ENCODE measurements at places on chromosomes 16 and 17.

GRCh38 chr16:17374668-17375255 lies 96.0 kb downstream of the XYLT1 start:
- DNase-seq, result no peak

- DNase-seq, result no peak
Observed at GRCh38 chr17:81445642-81446503, 50.6 kb downstream of the BAHCC1 start.

DNA sequence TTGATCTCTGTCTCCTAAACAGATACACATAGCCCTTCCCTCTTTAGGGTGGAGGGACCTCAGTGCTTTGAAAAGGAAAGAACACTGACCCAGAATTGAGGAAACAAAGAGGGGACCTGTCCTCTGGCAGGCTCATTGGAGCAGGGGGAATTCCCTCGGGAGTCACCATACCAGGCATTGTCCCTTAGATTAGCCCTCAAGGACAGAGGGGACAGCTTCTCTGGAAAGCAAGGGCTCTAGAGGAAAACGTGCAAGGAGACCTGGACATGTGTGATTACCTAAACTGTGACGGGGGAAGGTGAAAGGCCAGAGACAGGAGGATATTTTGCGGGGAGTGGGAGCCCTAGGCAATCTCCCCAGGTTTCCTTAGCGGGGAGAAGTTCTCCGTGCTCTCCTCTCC lies 7.6 kb upstream of the FZD2 start:
- DNase-seq, result no peak

GRCh38 chr17:27521281-27522027 lies 65.2 kb downstream of the KSR1 start:
- no peak for DNase-seq

DNA sequence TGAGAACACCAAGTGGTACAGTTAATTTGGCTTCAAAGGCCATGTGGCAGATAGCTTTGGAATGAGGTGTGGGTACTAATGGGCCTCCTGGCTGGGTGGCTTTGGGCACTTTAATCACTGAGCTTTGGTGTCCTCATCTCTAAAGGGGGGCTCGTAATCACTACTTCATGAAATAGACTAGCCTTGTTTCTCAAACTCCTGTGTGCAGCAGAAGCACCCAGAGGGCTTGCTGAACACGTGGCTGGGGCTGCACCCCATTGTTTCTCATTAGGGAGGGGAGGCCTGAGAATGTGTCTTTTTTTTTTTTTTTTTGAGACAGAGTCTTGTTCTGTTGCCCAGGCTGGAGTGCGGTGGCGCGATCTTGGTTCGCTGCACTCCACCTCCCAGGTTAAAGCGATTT lies 5.8 kb downstream of the EPN2 start:
- no peak for DNase-seq

DNA sequence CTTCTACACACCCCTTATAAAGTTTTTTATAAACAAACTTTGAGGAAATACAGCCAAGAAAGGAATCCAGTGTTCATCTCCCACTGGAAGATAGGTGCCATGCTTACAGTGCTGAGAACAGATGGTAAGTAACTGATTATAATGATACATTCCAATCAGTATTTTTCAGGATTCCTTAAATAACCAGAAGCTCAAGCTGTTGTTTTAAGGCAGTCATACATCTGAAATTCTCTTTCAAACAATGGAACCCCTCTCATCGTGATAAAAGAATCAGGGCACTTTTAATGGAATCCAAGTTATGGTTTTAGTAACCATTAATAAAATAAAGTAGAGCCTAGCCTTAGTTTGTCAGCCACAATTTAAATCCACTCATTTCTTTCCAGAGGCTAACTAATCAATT lies 56.1 kb upstream of the STAC2 start:
- DNase-seq, result no peak

Measured in SK-N-MC (cell line).